ENCODE measurements at places on chromosomes 2 and 18. TPM values are rescaled to one million over a fixed set of nuclear protein-coding genes. Genes with fewer than 3 reads are reported as not detected.

GRCh38 chr2:187481543-187481942 lies 33.5 kb upstream of the CALCRL start:
- DNase-seq, result no peak

DNA sequence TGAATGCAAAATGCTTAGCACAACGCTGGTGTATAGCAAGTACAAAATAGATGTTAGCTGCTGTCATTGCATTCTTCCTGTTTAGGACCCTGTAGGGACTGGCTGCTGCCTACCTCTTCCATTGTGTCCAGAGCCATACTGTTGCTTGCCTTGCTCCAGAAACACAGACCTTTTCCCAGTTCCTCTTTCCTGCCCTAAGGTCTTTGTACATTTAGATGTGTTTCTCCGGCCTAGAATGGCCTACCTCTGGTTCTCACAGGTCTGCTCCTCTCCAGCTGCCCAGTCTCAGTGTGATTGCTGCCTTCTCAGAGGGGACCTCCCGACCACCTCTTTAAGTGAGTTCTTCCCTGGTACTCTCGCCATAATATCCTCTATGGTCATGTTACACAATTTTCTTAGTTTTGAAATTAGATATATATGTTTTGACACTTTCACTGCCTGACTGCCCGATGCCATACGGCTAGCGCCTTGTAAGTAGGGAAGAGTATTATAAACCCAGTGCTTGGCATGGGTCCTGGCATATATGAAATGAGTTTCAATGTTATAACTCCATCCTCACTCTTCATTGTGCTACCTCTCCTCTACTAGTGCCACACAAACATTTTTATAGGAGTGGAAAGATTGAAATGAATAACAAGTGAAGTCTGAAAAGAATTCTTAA lies 48.3 kb downstream of the RFTN2 start:
- DNase-seq, result no peak

The WIPF1 gene
- 397 TPM for total RNA-seq

DNA sequence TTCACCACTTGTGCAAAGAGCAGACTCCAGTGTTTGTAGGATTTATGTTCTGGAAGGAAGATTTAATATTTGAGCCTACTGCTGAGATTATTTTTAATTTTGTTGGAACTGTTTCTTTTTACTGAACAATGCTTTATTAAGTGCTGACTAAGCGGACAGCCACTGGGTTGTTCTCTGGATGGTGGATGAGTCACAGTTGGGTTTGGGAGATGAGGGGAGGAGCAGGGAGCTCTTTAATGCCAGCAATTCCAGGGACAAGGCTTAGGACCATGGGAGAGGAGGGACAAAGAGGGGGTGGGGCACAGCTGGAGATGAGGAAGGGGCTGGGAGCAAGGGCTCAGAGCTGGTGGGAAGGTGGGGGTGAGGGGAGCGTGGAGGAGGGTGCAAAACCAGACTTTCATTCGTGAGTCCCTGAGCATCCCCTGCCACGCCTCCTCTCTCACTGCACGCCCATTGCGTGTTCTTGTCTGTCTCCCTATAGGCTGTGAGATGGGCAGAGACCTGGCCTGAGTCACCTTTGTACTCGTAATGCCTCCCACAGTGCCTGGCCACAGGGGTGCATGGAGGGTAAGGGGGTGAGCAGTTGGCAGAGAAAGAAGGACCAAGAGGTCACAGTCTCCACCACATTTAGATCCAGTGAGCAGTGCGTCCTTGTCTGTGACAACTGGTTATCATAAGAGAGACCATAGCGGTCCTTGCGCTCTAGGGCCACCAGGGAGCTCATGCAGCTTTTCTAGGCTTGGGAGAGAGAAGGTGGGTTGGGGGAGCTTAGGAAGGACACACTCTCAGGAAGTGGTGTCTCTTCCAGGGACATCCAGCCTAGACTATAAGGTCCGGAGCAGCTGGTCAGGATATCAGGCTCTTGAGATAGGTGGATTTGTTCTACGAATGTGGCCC lies 18.4 kb downstream of the SLC4A3 start:
- no peak for DNase-seq

GRCh38 chr2:235523486-235524150 lies 29.8 kb downstream of the AGAP1 start:
- DNase-seq, result no peak

DNA sequence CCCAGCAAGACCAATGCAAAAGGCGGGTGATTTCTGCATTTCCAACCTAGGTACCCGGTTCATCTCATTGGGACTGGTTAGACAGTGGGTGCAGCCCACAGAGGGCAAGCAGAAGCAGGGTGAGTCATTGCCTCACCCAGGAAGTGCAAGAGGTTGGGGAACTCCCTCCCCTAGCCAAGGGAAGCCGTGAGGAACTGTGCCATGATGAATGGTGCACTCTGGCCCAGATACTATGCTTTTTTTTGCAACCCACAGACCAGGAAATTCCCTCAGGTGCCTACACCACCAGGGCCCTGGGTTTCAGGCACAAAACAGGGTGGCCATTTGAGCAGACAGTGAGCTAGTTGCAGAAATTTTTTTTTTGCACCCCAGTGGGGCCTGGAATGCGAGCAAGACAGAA lies 662.6 kb upstream of the ACVR2A start:
- DNase-seq, result no peak

DNA sequence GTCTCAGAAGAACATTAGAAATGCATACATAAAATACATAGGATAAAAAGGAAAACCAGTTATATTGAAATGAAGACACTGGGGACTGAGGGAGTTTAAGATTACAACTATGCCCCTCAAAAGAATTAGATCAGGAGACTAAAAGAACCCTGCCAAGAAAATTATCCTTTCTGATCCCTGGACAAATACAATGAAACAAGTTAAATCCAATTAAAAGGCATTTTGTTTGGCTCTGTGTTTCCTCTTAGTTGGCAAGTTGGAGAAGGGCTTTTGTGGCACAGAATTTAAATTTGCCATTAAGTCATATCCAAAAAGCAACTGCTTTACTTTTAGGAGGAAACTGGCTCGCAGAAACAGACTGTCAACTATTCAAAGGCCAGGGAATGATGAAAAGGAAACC lies 99.1 kb upstream of the CD302 start:
- DNase-seq, result no peak

- DNase-seq, result no peak
These were observed 4.6 kb downstream of the TGIF1 start for GRCh38 chr18:3454365-3455089.

DNA sequence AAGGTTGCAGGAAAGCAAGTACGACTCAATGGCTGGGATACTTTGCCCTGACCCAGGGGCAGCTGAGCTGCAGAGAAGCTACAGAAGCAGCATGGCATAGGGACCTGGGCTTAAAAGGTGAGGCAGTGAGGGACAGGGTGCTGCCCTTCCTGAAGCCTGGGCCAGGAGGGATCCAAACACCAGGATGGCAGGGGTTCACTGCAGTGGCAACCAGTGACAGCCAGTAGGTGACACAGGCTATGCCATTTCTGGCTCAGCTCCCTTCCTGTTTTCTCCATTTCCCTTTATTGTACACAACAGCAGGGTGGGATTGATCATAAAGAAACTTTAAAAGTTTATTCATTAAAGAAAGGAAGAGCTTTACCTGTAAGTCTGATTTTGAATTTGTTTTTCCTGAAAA lies 48.8 kb downstream of the CABYR start:
- no peak for DNase-seq

DNA sequence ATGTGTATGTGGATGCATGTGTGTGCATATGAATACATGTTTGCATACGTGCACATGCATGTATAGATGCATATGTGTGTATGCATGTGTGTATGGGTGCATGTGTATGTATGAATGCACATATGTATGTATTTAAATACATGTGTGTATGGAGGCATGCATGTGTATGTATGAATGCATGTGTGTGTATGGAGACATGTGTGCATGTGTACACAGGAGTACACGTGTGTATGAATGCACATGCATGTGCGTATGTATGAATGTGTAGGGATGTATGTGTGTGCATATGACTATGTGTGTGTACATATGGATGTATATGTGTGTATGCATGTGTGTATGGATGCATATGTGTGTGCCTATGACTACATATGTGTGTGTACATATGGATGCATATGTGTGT lies 51.9 kb downstream of the DCDC2C start:
- DNase-seq, result no peak

The TUBB8B gene
- total RNA-seq, result not detected

- no peak for DNase-seq
These were observed 8.1 kb downstream of the PRLH start for GRCh38 chr2:237574467-237574866.

All from naive thymus-derived CD4-positive, alpha-beta T cell (primary cell).